ENCODE measurements at places on chromosomes 3 and 15.

- DNase-seq: no peak
Observed at GRCh38 chr3:160949460-160949859, 155.7 kb downstream of the B3GALNT1 start.

DNA sequence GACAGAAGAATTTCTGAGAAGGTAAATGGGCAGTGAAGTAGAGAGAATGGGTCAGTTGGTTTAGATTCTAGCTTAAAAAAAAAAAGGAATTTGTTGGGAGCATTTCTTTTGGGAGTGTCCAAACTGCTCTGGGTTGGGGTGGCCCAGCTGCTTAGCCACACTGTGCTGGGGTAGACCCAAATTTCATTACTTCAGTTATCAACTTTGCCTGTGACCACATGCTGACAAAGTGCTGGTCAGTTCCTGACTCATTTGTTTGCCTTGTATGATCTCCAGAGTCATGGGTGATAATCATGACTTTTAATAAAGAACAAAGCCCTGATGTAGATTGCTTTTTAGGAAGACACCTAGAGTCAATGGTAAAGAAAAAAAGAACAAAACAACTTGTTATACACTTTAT is 121.5 kb upstream of the FGF7 start:
- no peak for DNase-seq

- DNase-seq: no peak
Observed at GRCh38 chr3:62070891-62071290, 302.5 kb downstream of the FEZF2 start.

DNA sequence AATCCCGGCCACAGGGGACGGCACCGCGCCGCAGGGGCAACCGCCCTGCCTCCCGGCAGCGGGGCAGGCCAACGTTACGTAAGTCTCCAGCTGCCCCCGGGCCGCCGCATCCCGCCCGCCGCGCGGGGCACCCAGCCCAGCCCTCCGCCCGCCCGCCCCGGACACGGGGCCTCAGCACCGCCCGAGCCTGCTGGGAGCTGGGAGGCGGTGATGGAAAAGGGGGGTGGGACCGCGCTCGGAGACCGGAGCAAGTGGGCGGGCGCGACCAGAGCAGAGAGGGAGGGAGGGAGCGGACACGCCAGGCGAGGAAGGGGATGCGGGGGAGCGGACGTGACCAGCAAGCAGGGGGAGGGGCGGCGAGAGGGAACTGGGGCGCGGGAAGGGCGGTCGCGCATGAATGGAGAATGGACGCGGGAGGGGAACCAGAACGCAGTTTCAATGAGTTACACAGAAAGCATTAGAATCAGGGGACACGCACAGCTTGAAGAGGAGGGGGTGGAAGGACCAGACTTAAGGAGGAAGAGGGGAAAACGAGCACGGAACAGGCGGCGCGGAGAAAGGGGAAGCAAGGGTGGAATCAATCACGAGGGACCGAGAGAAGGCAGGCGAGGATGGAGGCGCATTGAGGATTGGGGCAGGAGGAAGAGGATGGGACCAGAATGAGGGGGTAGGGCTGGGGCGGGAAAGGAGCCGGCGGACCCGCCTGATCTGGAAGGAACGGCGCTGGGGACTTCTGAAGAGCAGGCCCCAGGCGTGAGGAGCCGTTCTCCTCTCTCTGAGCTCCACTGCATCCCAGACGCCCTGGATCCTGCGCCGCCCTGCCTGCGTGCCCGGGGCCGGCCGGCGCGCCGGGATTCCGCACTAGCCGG is 559 bp downstream of the PKM start:
- DNase-seq: peak; percentile 42

DNA sequence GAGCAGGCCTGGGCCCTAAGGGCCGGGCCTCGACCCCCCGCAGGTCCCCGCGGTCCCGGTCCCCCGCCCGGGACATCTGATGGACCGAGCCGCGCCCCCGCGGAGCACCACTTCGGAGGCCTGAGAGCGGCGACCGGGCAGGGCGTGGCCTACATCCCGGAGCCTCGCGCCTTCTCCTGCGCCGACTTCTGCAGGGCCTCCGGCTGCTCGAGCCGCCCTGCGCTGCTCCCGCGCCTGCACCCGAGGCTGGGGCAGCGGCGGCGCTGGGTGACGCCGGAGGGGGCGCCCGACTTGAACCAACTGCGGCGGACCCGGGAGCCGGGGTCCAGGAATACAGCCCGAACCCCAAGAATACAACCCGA is 14.9 kb upstream of the GP9 start:
- no peak for DNase-seq

GRCh38 chr3:197667968-197668367 is 68.7 kb downstream of the RUBCN start:
- DNase-seq: no peak

DNA sequence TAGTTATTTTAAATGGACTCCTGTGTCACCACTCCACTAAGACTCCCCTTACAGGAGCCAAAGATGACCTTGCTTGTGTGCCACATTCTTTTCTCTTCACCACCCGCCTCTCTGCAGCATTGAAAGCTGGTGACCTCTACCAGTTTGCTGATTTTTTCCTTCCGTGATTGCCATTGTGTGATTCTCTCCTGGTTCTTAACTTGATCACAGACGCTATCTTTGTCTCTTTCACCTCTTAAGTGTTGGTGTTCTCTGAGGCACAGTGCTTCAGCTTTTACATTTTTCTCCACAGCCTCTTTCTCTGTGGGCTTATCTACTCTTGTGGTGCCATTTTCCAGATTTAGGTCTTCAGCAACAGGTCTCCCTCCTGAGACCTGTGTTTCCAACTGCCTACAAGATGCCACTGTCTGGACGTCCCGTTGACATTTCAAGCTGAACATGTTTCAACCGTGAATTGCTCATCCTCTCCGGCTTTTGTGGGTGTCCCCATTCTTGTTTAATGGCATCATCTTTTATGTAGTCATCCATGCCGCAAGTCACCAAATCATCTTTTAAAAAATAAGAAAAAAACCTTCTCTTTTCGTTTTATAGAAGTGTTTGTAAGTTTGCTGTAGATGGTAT is 26.5 kb downstream of the IQGAP1 start:
- DNase-seq: no peak

DNA sequence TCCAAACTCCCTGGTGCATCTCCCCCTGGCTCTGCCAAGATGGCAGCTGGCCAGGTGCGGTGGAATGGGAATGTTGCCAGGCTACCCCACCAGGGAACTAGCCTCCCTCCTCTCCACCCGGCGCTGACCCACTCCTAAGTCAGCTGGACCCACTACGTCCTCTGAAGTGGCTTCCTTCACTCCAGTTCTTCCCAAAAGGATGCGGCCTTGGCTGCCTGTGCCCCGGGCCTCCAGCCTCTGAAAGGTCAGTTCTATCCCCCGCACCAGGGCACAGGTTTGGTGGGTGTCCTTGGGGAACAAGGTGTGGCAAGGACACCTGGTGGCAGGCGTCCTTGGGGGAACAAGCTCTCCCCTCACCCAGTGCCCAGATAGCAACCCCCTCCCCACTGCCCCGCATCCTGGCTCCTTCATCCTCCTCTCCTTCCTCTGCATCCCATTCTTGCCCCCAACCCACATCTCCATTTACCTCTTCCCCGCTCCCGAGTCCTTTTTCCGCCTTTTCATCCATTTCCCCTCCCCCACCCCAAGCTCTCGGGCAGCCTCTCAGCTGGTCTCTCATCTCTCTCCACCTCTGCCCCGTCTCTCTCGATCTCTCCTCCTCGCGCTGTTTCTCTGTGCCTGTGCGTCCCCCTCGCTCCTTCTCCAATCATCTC is 54.0 kb downstream of the LHFPL4 start:
- DNase-seq: no peak

DNA sequence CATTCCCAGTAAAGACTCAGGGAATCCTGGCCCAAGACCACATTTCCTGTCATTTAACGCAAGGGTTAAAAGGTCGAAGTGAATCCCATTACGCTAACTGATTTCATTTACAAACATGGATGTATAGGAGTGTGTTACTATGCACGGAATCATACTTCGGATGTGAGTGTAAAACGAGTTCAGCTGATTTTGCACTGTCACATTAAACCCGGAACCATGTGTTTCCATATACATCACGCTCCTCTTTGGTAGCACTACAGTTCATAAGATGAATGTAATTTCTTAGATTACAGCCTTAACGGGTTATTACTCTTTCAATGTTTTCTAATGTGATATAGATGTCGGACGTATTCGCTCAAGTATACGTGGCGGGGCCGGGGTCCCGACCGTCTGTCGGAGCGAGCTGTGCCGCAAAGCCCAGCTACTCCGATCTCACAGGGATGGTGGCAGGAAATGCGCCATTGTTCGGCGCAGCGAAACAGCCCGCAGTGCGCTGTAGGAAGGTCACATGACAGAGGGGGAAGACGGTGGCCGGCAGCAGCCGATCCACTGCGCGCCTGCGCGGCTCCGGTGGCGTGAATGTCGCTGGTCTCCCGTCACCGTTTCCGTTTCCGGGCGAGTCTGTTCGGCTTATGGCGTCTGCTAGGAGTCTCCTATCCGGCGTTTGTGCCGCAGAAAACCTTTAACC is 97.3 kb downstream of the NPAP1 start:
- DNase-seq: no peak

GRCh38 chr3:13235897-13236296 is 162.7 kb upstream of the IQSEC1 start:
- no peak for DNase-seq

- DNase-seq: no peak
Observed at GRCh38 chr15:77070180-77070494, 772 bp downstream of the TSPAN3 start.

DNA sequence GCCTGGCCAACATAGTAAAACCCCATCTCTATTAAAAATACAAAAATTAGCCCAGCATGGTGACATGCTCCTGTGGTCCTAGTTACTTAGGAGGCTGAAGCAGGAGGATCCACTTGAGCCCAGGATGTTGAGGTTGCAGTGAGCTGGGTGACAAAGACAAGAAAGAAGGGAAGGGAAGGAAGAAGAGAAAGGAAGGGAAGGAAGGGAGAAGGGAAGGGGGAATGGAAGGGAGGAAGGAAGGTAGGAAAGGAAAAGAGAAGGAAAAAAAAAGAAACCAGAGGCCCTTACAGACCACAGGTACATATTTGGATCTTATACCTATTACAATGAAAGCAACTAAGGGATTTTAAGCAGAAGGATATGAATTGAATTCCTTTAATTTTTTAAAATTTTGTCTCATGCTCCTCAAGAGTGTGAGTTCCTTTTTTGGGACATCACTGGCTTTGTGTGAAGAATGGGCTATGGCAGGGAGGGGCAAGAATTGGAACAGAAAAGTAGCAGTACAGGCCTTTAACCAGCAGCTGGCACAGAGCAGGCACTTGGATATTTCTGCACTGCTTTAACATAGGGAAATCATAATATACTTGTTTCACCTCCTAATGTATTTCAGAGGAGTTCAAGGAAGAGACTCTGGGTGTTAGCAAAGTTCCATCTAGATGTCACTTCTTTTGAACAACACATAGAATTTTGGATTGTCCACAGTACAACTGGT is 7.9 kb downstream of the RAB27A start:
- DNase-seq: no peak

GRCh38 chr3:45106874-45107273 is 39.3 kb downstream of the CDCP1 start:
- DNase-seq: no peak

- DNase-seq: no peak
Observed at GRCh38 chr3:113455446-113455845, 14.2 kb upstream of the CFAP44 start.

- DNase-seq: peak; percentile 93
Observed at GRCh38 chr15:66774001-66774814, 72.2 kb downstream of the SMAD6 start.

DNA sequence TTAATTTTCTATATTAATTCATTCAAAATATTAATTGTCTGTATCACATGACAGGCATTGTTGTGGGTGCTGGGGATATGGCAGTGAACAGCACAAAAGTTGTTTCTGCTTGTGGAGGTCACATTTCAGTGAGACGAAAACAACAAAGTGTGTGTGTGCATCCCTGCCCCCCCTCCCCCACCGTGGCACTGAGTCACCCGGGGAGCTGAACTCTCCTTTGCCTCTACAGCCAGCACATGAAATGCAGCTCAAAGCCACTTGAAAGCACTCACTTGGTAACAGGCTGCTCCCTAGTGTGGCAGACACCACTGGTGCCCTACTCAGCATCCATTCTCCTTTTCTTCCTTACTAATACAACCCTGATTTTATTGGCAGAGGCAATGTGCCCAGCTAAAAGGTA is 16.9 kb upstream of the SCAMP5 start:
- no peak for DNase-seq

DNA sequence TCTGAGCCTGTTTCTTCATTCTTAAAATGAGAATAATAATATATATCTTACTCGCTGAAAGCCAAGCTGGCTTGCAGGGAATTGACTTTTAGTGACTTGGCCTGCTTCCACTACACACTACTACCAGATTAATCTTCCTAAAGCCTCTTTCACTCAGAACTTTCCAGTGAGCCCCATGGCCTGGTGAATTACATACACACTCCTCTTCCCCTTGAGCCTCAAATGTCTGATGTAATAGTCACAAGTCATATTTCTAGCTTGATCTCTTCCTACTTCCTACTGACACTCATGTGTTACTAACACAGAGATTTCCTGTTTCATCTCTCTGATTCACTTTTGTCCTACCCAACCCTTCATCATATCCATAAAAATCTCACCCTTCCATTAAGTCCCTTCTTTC is 82.7 kb upstream of the SOX2 start:
- no peak for DNase-seq

Data from 8988T (cell line).